Vein endothelial cell (primary cell): ENCODE measurements at places on chromosomes 12 and 14. TPM values are rescaled to one million over a fixed set of nuclear protein-coding genes. Genes with fewer than 3 reads are reported as not detected.

Gene VTI1B
- total RNA-seq, result 50.0 and 54.2 TPM in 2 replicates

Gene TAS2R9
- total RNA-seq, result 0.19 TPM in 1 of 2 replicates, not detected in the other

Gene NYNRIN
- total RNA-seq, result 14.6 and 28.7 TPM in 2 replicates

Gene IKZF4
- total RNA-seq, result 0.67 and 0.98 TPM in 2 replicates

Gene RIMBP2
- total RNA-seq, result not detected in 2 replicates

Gene CCDC91
- 8.8 and 19.1 TPM in 2 replicates for total RNA-seq

Gene IFNG
- total RNA-seq, result not detected in 2 replicates

Gene DNAJC22
- total RNA-seq, result 0.29 and 0.65 TPM in 2 replicates

Gene TMTC2
- total RNA-seq, result 10.1 and 10.4 TPM in 2 replicates

Gene POLR3B
- total RNA-seq, result 10.1 and 10.3 TPM in 2 replicates

Gene KRT77
- not detected in 2 replicates for total RNA-seq

Gene GPRC5A
- 5.0 and 11.1 TPM in 2 replicates for total RNA-seq

Gene C1R
- 0.65 and 1.1 TPM in 2 replicates for total RNA-seq

Gene CLEC7A
- total RNA-seq, result not detected in 2 replicates
